ENCODE measurements at places on chromosomes 2 and 18. TPM values are rescaled to one million over a fixed set of nuclear protein-coding genes. Genes with fewer than 3 reads are reported as not detected.
A peak's percentile ranks its signal among the peaks of the same experiment; 100 is the strongest.

HOXD9 gene
- total RNA-seq = not detected

ABCG8 gene
- not detected for total RNA-seq

HOXD8 gene
- not detected for total RNA-seq

KCNIP3 gene
- not detected for total RNA-seq

CENPA gene
- total RNA-seq = 0.44 TPM

REG1A gene
- total RNA-seq = not detected

RFTN2 gene
- 0.22 TPM for total RNA-seq

MYO3B gene
- not detected for total RNA-seq

DNA sequence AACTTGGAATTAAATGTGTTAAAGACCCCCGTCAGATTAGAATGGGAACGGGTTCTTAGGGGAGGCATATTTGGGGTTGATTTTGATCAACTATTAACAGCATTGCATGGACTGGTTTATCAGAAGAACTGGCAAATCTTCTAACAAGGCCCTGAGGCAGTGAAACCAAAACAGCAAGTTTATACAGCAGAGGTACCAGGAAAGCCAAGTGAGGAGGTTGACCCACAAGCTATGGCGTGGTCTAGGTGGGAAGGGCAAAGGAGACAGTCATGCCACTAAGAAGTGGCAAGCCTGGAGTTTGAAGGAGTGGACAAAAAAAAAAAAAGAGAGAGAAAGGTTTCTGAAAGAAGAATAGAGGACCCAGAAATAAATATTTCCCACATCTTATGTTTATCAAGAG, 187.0 kb downstream of the MREG start:
- DNase-seq = no peak

GRCh38 chr2:189013671-189014448, 39.7 kb downstream of the COL3A1 start:
- DNase-seq = no peak

DNA sequence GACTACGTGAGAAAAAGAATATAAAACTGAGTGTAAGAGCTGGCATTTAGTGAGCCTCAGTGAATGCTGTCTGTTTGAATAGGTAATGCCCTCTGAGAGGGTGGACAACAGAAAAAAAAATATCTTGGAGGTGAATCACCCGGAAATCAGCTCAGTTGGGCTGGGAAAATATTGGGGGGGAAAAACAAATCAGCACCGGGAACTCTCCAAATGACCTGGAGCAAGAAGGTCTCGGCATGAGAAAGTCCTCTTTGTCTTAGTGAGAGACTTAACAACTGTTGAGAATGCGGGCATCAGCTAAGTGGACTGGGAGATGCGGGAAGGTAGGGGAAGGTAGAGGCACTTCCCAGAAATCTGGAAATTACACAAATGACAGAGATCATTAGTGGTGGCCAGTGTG, 109.4 kb upstream of the POU3F3 start:
- no peak for DNase-seq

DNA sequence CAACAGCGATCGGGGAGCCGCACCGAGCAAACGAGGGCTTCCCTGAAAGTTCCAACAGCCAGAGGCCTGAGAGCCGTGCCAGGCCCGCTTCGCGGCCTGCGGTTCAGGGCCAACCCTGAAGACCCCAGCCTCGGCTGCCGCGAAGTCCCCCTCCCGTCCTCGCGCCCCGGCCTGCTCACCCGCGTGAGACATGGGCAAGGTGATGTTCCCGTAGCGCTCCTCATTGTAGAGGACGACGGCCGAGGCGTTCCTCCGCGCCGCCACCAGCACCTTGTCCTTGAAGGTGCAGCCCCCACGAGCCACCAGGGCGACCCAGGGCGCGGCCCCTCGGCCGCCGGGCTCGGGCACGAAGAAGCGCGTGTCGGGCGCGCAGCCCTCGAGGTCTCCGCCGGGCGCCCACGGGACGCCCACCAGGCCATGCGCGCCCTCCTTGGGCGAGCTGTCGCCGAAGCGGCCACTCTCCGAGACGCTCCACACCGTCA, 510 bp downstream of the RNF149 start:
- no peak for DNase-seq

- no peak for DNase-seq
Observed at GRCh38 chr18:44474591-44474990, 206.1 kb upstream of the SETBP1 start.

- no peak for DNase-seq
Observed at GRCh38 chr2:3633089-3633981, 24.7 kb upstream of the ALLC start.

GRCh38 chr2:88177556-88177955, 7.4 kb downstream of the THNSL2 start:
- DNase-seq = no peak

GRCh38 chr2:47243596-47244323, 88.7 kb upstream of the STPG4 start:
- DNase-seq = peak; percentile 23

- DNase-seq = no peak
Observed at GRCh38 chr2:121184248-121184862, 100.6 kb downstream of the TFCP2L1 start.

- no peak for DNase-seq
Observed at GRCh38 chr18:13161276-13161899, 57.2 kb upstream of the LDLRAD4 start.

DNA sequence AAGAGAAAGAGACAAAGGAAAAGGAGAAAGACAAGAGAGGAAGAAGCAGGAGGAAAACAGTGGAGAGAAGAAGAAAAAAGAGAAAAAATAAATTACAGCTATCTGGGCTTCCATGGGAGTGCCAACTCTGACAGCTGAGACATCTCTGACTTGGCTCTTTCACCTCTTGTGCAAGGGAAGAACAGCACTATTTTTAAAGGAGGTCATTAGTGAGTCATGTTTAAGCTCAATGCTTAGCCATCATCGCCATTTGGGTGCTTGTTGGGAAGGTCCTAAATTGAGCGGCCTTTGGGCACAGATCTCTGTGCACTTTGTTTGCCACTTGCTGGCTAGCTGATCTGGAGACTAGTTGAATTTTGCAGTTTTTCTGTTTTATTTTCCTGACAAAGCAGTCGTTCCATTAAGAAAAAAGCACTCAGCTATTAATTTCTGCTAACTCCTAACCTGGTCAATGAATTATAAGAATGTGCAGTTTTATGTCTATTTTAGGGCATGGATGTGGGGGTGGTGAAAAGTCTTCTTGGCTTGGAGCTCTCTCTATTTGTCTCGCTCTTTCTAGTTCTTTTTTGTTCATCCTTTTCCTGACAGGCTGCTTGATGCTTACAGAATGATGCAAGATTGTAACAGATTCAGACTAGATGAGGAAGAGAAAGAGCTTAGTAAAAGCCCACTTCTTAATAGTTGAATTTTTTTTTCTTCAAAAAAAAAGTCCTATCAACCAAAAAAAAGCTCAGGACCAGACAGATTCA, 231.5 kb downstream of the SLC8A1 start:
- no peak for DNase-seq

DNA sequence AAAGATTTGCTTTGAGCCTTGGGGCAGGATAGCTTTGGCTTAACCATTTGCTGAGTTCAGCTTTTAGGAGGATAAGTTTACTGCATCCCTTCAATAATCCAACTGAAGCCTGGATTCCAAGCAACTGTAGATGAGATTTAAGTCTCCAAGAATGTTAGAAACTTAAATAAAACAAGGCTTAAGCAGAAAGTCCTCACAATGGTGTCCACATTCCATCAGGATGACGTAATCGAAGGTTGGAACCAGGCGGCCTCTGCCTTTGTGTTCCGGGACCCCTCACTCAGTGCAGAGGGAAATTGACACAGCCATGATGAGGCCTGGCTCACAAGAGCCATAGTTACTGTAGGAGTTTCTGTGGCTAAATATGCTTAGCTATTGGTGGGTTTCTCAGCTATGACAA, 260.4 kb downstream of the LPIN1 start:
- no peak for DNase-seq

DNA sequence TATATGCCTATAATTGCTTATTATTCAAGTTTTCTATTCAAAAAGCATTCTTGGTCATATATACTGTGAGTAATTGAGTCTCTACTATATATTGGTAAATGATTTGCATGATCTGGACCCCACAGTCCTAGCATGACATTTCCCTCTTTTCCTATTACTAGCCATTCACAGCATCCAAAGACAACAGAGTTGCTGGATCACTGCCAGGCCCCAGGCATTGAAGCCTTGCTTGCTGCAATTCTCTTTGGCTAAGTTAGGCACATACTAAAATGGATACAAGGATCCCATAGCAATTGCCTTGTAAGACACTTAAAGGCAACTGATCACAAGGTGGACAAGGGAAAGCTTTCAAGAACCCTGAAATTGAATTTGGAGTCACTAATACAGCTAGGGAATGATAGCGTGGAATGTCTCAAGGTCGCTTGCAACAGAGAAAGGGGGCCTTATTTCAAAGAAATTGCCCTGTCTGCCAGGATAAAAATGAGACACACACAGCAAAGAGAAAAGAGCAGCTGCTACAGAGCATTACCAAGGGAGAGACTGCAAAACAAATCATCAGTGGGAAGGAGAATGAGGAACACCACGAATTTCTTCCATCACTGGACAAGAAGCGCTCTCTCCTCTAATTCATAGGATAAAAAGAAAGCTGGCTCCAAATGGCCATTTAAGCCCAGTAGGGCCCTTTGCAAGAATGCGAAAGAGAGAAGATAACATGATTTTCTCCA, 77.1 kb upstream of the EPHA4 start:
- DNase-seq = no peak

- no peak for DNase-seq
Observed at GRCh38 chr2:231412618-231412963, 17.1 kb downstream of the B3GNT7 start.

DNA sequence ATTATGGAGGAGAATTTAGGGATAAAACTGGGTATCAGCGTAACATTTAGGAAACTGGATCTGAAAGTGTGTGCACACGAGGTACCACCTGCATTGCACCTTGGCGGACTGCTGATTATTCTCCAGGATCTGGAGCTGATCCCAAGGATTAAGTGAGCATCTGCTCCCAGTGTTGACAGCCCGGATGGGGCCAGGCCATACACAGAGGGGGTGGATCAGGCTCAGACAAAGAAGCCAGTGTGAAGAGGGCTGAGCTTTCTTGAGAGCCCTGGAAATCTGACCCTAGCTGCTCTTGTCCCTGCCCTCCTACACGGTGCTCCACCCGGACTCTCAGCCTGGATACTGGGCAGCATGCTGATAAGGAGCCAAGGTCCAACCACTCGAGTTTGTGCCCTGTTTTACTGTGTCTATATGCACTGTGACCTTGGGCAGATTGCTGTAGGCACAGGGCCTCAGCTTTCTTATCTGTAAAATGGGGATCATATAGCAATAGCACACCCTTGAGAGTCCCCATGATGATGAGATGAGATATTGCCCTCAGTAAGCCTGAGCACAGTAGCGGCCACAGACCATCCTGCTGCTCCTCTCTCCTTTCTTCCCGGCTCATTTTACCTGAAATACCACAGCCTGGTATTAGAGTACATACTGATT, 396.8 kb upstream of the CELF4 start:
- DNase-seq = no peak

DNA sequence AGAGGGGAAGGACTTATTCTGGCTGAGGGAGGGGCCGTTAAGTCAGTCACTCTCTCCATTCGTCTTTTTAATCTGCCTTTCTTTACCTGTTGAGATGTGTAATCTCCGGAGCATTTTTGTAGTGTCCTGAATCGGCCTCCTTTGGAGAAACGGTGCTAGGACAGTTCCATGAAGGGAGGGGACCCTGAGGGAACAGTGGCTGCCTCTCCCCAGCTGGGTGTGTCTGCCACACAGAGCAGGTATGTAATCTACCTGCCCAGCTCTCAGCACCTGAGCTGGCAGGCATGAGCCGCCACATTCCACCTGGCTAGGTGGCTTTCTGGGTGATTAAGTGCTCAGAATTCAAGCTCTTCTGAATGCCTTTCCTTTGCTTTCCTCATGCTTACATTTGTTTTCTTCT, 131.2 kb downstream of the WDSUB1 start:
- DNase-seq = no peak

DNA sequence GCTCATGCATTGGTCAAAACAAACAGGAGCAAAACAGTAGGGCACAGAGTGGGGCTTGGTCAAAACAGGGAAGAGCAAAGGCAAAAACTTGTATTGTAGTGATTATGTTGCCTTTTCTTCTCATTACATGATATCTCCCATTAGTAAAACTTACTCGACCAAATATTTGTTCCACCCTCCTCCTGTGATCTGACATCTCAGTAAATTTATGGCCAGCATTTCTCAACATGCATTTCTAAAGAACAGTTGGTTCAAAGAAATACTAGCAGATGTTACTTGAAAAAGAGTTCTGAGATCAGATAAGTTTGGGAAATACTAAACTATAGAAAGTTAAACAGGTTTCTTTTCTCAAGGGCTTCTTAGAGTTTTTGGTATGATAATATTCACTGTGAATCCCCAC, 423.1 kb downstream of the FIGN start:
- no peak for DNase-seq

- DNase-seq = no peak
Observed at GRCh38 chr2:66013456-66013855, 421.5 kb upstream of the MEIS1 start.

GRCh38 chr2:18708203-18708715, 118.9 kb upstream of the NT5C1B start:
- no peak for DNase-seq

GRCh38 chr2:175823002-175823706, 178.9 kb downstream of the LNPK start:
- no peak for DNase-seq

DNA sequence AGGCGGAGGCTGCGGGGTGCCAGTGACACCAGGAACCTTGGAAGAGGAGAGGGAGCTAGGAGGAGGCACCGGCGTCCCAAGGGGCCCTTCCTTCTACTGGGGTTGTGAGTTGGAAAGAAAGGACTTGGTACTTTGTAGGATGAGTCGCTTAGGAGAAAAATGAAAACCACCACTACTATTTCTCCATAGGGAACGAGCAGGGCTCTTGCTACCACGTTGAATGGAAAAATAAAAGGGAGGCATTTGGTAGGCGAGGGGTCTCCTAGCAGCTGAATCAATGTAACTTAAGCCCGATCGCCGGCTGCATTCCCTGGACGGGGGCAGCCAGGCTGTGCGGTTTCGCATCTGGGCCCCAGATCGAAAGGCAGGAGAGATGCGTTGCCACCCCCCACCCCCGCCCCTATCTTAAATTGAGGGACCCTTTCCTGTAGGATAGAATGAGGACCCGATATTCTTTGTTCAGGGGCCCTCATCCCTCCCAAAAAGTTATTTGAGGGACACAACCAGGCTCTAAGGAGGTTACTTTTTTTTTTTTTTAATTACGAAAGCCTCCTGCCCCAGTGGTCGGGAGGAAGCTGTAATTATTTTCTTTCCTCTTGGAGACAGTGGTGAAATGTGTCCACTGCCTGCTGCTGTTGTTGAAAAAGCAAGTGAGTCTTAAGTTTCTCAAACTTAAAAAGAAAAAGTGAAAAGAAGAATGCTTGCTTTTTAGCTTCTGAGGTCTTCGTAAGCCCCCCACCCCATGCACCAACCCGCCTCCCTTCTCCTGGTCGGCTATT, 1.3 kb downstream of the IGFBP2 start:
- no peak for DNase-seq

GRCh38 chr2:74107071-74107470, 40.6 kb downstream of the BOLA3 start:
- DNase-seq = no peak

All from naive thymus-derived CD8-positive, alpha-beta T cell (primary cell).